ENCODE measurements at places on chromosomes 5 and 9.

DNA sequence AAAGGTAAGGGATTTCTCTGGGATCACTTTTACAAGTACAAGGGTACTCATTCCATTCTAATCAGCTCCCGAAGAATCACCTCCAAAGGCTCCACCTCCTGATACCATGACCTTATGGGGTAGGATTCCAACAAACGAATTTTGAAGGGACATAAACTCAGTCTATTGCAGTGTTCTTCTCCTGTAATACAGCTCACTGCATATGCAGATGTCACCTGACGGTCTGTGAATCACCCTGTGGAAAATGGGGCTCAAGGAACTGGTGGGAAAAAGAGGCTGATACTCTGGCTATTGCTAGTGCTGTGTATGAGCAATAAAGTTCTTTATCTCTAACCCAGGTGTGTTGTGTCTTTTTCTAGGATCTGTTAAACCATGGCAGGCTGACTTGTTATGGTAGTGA lies 42.4 kb upstream of the CCDC112 start:
- DNase-seq: no peak

DNA sequence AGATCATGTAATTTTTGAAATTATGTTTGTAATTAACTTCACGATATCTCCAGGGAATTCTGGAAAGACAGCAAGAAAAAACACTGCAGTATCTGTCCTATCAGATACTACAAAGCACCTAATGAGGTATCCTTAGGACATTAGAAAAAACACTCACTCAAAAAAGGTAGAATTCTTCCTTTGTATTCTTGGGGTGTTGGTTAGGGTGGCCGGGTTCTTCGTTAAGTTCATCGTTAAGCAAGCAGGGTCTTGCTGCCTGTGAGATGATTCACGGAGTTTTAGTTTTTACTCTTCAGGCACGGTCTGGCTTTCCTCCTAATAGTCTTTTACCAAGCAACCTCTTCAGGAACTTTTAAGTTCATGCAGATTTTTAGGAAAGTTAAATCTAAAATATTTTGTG lies 91.4 kb upstream of the IRX4 start:
- no peak for DNase-seq

- no peak for DNase-seq
Observed at GRCh38 chr5:153358315-153358976, 132.0 kb upstream of the GRIA1 start.

DNA sequence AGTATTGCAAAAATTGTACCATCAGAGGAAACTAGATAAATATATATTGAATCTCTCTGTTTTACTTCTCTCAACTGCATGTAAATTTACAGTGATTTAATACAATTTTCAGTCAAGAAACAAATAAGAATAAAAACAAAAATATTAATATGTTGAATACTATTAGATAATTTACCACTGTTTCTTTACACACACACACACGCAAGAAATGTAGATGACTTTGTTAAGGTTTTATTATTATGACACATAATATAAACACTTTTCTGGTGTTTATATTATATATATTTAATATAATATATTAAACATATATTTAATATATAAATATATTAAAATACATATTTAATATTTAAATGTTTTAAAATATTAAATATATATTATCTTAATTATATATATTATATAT lies 814.3 kb upstream of the CDH10 start:
- DNase-seq: no peak

GRCh38 chr5:171162596-171162995 lies 146.5 kb upstream of the TLX3 start:
- DNase-seq: peak; percentile 25

Measured in IMR-90 (cell line).